Stimulated activated memory B cell treated with anti-CD40 and anti-IgM and Interleukin-4, amounts not matched to agents 10 μg/mL and 1 μg/mL and 100 μg/mL, for 72 hours (primary cell): ENCODE measurements at places on chromosomes 6 and 20.

DNA sequence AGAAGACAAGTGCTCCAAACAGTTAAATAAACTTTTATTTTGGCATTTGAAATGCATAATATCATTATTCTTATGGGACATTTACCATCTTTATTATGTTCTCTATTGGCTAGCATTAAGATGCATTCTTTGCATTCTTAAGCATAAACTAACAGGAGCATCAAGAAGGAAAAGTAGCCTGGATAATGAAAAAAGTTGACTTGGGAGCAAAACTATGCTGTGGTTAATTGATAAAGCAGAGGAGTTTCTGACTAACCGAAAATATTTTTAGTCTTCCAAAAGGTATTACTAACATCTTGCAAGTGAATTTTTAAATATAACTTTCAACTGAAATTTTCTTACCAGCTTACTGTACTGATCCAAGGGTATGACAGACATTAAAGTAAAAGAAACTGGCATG is 140.3 kb downstream of the FLRT3 start:
- ATAC-seq = no peak

DNA sequence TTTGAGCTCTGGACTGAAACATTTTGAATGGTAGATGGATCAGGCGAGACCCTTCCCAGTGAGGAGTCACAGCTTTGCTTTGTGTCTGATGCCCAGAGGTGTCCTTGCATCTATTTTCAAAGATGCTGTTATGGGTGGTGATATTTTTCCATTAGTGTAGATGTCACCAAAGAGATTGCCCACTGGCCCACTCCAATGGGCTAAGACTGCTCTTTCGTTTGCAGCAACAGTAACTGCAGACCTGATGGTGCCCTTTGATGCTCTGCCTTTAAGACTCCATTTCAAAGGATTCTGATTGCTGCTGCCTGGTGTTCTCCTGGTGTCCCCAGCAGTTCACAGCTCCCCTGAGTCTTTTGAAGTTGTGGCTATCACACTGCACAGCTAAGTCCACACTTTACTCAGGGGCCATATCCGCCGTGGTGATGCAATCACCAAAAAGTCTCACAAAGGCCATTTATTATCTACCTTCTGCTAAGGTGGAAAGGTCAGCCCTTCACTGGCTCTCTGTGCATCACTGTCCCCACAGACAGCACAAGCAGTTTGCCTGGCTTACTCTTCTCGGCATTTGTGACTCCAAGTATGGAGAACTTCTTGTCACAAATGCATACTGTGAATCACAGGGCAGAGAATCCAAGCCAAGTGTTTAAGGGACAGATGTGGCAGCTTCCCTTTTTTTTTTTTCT is 56.4 kb downstream of the NOX3 start:
- ATAC-seq = no peak

GRCh38 chr6:2225422-2226392 is 19.7 kb downstream of the GMDS start:
- no peak for ATAC-seq

DNA sequence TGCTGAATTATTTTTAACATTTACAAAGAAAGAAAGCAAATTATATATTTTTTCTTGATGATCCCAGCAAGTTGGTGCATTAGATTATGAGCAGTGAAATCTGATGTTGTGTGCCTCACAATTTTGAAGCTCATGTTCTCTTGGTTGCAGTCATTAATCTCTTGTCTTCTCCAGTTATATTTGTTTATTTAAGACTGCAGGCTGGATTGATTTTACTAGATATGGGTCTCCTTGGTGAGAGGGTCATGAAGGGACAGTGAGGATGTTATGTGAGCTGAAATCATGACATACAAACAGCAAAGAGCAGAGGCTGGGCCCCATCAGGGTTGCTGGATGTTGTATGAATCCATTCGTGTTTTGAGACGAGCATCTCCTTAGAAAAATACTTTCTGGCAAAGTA is 64.2 kb upstream of the AKIRIN2 start:
- no peak for ATAC-seq

DNA sequence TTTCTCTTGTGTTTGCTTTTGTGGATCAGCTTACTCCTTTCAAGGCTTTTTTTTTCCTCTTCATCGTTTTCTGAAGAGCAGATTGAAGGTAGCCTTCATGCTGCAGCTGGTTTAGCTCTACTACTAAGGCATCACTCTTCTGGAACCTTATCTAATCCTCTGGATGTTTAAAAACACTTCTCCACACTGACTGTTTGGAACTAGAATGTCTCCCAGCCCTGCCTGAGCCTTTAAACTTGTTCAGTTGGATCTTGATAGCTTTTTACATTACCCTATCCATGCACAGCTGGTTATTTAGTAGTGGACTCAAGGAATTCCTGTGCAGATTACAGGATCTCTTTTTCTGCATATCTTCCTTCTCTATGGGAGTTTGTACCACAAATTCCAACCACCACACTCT is 108.9 kb upstream of the ASCC3 start:
- no peak for ATAC-seq

DNA sequence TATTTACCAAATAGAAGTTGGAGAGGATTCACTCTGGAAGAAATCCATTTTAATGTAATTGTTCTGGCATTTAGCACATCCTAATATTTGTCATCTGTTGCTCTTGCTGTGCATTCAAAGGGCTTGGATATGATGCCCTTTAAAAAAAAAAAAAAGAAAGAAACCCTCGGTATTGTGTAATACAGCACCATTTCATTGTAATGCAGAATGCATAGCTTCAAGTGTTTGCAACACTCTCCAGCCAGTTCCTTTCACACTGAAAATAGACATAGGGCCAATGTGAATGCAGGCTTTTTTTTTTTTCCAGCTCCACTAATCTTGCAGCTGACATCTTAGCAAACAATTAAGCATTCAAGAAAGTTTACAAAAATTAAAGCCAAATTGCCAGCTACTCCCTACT is 197.4 kb upstream of the POU3F2 start:
- no peak for ATAC-seq

DNA sequence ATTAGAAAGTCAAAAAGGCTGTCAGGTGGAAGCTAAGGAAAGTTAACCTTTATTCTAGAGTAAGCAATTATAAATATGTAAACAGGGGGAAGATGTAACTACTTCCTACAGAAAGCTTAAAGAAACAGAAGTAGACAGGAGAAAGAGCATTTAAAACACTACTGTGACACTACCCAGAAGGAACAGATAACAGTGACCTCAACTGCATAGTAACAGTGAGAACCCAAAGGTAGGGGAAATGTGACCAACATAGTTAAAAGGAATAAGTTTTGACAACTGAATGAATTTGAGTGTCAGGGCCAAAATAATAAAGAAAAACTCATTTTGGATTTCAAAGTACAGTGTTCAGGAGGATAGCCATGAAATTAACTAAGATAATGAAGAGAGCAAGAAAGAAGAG is 43.5 kb downstream of the IBTK start:
- ATAC-seq = no peak

GRCh38 chr6:2753743-2754142 is 3.0 kb upstream of the MYLK4 start:
- no peak for ATAC-seq

DNA sequence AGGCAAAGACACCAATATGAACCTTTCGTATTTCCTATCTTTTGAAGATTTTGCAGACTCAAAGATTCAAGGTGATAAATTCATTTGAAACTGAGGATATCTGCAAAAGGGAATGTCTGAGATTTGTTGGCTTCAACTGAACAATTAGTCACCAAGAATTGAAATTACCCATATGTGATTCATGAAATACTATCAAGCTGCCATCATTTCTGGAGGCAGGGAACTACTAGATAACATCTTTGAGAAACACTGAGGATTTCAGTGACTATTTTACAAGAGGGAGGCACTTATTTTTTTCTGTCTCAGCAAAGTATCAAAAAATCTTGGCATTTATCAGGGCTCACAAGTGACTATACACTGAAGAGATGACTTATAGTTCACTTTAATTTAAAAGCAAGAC is 39.8 kb upstream of the MMS22L start:
- ATAC-seq = no peak

DNA sequence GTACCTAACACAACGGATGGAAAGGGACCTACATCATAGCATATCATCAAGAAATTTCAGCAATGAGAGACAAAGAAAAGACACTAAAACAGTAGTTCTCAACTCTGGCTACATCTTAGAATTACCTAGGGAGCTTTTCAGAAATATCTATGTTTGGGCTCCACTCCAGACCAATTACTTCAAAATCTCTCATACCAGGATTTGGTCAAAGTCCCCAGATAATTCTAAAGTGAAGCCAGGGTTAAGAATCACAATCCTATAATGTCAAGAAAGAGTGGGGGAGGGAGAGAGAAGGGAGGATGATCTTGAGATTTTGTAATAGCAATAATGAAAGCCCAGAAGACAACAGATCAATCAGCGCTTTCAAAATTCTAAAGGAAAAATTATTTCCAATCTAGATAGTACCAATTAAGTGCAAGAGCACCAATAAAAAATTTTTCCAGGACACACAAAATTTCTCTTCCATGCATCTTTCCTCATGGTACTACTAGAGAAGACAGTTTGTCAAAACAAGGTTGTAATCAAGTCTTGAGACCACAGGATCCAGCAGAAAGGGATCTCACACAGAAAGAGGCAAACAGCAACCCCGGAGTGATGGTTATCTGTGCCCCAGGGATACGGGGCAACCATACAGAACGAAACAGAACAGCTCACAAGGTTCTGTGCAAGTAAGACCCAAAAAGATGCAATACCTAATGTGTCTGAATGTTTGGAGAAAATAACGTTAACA is 152.9 kb upstream of the DST start:
- ATAC-seq = no peak

DNA sequence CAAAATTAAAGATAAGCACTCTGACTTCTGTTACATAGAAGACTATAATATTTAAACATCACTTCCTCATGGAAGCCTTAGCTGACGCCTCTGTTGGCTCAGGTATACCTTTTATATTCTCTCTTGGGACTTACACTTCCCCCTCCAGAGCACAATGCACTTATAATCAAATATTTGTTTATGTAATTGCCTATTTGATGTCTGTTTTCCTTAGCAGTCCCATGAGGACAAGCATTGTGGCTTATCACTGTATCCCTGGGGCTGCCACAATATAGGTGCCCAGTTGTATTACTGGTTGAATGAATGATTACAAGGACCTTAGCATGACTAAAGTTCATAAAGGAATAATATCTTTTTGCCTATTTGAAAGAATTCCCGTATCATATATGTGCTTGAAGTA is 186.7 kb upstream of the VGLL2 start:
- ATAC-seq = no peak

DNA sequence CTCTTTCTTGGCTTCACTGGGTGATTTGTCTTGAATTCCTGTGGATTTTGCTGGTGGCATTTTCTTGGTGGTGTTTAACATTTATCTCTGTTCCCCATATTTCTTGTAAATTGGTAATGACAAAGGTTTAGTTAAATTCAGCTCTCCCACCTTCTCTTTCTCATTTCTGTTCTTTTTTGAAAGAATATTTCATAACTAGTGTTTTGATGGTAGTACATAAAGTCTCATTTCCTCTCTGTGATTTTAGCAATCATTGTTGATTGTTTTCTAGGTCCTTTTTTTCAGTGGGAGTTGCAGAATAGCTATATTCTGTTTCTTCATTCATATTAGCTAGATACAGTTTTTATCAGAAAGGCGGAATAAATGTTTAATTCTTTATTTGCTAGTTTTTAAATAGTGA is 73.1 kb downstream of the QKI start:
- ATAC-seq = no peak

GRCh38 chr6:69456086-69456485 is 340.7 kb downstream of the LMBRD1 start:
- ATAC-seq = no peak

- no peak for ATAC-seq
Observed at GRCh38 chr20:11331096-11331495, 586.6 kb upstream of the BTBD3 start.

- peak; percentile 86 for ATAC-seq
Observed at GRCh38 chr20:33370291-33370690, 31.0 kb downstream of the CDK5RAP1 start.

DNA sequence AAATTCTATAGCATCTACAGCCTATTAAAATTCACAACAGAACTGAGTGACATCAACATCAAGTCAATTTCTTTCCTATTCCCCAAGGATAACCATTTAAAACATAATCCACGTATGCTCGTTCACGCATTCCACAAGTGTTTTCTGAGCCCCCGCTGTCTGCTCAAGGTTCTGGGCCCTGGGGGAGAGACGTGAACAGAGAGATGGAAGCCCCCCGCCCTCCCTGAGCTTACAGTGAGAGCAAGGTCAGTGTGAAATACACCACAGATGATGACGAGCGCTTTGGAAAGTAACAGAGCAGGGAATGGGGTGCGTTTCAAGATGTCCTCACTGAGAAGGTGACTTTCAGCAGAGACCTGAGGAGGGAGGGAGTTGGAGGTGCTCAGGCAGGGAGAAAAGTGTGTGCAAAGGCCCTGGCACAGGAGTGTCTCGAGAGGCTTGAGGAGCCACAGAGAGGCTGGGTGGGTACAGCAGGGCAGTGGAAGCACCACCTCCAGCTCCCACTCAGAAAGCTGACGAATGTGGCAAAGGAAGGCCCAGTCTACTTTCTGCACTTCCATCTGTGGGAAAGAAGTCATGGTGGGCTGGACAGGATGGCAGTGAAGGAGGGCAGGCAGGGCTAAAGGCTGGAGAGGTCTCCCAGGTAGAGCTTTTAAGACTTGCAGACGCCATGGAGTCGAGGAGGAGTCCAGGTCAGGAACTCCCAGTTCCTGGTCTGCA is 88.3 kb downstream of the DLL1 start:
- no peak for ATAC-seq

DNA sequence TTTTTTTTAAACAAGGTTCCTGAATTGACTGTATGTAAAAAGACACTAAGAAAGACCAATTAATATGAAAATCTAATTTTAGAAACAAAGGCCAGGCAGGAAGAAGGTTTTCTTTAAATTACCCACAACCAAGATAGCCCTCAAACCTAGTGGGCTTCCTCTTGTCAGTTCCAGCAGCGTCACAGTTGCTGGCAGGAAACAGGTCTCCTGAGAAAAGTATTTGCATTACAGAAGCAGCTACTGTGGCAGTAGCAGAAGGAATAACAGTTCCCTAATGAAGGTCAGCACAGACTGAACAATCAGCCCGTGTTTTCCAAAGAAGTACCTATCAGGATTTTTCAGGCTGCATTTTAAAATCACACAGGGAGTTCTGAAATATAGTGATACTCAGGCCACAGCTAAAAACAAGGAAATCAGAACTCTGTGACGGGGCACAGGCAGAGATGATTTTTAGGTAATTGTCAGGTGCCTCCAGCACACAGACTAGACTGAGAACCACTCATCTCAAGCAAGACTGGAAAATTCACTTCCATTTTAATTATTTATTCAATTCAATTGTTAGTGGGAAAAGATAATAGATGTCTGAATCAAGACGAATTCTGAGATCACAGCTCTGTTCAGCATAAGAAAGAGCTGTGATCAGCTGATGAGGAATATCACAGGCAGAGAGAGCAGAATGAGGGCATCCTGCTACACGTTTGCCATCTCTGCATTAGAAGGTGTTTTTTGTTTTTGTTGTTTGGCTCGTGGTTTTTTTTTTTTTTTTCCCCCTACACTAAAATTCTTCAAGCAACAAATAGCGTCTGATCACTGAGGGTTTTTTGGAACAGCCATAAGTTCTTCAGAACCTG is 230.5 kb upstream of the KHDRBS2 start:
- ATAC-seq = peak; percentile 64

DNA sequence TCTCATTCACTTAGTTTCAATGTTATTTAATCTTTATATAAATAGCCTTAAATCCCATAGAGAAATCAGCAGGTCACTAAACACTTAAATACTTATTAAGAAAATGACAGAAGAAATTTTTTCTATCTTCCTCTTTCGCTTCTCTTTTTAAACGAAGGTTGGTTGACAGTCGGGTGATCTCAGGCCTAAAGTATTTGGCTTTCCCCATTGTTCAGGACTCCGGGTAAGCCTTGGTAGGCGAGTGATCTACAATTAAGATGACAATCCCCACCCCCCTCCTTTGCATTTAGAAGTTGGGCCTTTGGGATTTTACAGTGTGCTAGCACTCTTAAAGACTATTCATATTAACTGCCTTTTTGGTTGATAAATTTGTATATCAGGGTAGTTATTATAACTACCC is 19.7 kb upstream of the UTRN start:
- peak; percentile 84 for ATAC-seq
